ENCODE measurements at places on chromosomes 12 and 14.

DNA sequence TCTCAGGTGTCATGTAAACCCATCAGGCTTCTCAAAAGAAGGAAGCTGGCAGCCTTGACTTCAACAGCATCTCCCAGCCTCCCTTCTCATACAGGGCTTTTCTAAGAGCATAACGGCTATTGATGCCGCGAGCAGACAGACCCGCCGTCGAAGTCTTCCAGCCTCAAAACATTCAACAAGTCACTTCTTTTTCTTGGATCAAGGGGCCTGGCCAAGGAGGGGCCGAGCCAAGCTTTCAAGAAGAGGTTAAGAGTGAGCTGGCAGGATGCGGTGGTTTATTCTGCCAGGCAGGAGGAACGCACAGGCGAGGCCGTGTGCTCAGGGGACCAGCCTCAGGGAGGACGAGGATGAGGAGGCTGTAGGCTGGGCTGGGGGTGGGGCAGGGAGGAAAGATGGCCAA lies 102.9 kb upstream of the RFLNA start:
- DNase-seq = no peak

DNA sequence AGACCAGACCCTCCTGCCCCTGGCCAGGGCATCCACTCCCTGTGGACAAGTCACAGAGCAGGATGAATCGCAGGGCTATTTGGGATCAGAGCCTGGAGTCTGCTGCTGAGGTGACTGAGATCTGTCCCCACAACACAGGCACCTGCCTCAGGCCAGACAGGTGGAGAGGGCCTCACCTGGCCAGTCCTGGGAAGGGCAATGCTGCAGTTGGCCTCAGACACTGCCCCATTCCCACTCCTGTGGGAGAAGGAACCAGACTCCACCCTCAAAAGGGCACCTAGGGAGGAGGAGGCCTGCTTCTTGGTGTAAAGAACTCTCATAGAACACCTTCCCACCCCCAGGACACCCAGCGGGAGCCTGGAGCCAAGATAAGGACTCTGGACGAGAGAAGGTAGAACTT lies 48.3 kb upstream of the PLEKHG6 start:
- no peak for DNase-seq

GRCh38 chr12:122081697-122082221 lies 3.2 kb downstream of the MLXIP start:
- DNase-seq = peak; percentile 22

DNA sequence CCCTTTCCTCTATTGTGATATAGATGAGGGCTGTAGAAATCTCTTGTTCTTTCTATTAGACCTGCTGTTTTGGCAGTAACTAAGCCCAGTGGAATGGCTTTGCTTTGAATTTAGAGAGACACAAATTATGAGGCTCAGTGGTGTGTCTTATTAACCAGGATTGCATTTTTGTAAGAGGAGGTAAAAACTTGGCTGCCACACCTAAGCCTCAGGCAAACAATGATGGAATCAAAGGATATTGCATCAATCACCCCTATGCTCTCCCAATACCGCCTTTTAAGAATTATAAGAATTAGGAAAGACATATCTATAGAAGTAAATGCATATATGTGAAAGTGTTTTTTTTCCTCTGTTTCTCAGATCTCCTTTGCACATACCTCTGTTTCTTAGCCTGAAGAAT lies 63.3 kb downstream of the ACSS3 start:
- no peak for DNase-seq

DNA sequence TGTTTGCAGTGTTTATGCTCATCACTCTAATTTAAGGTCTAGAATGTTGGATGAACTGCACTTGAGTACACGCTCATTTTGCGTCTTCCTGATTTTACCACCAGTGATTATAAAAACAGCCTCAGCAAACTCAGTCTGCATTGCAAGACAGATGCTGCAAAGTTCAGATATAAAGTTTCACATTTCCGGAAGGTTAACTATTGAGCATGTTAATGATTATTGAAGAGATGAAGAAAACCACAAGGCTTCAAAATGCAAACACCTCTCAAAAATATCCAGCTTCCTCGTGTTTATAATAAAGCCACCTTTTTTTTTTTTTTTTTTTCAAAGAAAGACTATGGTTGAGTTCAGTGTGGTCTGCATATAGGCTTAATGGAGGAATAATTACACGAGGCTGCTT lies 92.1 kb upstream of the BMP4 start:
- DNase-seq = no peak
